Adrenal gland (tissue), 19 donors: ENCODE measurements at places on chromosomes 6 and 20. TPM values are rescaled to one million over a fixed set of nuclear protein-coding genes. Genes with fewer than 3 reads are reported as not detected.

The INSM1 gene
- total RNA-seq, result 0.44 TPM

- no peaks in the 10 kb centered on the region for H3K36me3 ChIP-seq
- no peak overlapping the region for H3K27ac ChIP-seq
- H3K4me1 ChIP-seq, result no peaks in the 10 kb centered on the region
- DNase-seq, result no peak
- no peak overlapping the region for H3K4me3 ChIP-seq
Measured at GRCh38 chr6:47111685-47112084, 69.6 kb upstream of the ADGRF1 start.

The TCP11 gene
- 0.40 TPM for total RNA-seq

GRCh38 chr6:75244063-75244584 is 523 bp upstream of the COX7A2 start:
- H3K4me1 ChIP-seq, result peaks cover 6% of the 10 kb centered on the region
- no peaks in the 10 kb centered on the region for H3K27me3 ChIP-seq
- DNase-seq, result no peak
- no peaks in the 10 kb centered on the region for H3K36me3 ChIP-seq
- H3K4me3 ChIP-seq, result peak overlapping the region; percentile 96
- peak overlapping the region; percentile 90 for H3K27ac ChIP-seq

GRCh38 chr20:50043573-50044352 is 61.0 kb downstream of the SNAI1 start:
- no peaks in the 10 kb centered on the region for H3K36me3 ChIP-seq
- DNase-seq, result no peak
- H3K4me3 ChIP-seq, result no peak overlapping the region
- no peak overlapping the region for H3K27ac ChIP-seq
- no peaks in the 10 kb centered on the region for H3K27me3 ChIP-seq

The HLA-DQA1 gene
- 49.8 TPM for total RNA-seq

The SCGN gene
- 3.7 TPM for total RNA-seq

The OOEP gene
- not detected for total RNA-seq

DNA sequence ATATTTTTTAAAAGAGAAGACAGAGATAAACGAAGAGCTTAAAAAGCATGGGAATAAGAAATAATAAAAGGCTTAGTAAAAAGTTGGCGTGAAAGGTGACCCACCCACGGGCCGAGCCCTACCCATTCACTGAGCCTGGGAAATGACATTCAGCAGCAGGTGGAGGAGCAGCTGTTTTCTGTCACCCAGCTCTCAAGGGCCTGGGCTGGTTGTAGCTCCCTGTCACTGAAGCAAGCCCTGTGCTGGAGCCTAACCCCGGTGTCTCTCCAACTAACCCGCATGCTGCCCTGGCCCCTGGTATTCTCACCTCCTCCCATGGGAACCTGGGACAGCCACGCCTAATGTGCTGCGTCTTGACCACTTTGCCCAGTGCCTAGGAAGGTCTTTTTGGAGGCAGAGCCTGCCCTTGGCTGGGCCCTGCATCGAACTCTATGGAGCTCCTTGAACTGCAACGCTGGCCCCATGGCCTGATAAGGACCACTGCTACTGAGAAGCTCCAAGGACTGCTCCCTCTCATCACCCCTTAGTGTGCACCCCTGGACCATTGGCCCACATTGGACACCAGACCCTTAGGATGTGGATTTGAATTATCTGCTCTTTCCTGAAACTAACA is 68.8 kb upstream of the IYD start:
- no peaks in the 10 kb centered on the region for H3K36me3 ChIP-seq
- H3K27me3 ChIP-seq, result no peaks in the 10 kb centered on the region
- DNase-seq, result no peak
- H3K27ac ChIP-seq, result no peak overlapping the region
- H3K4me3 ChIP-seq, result no peak overlapping the region

DNA sequence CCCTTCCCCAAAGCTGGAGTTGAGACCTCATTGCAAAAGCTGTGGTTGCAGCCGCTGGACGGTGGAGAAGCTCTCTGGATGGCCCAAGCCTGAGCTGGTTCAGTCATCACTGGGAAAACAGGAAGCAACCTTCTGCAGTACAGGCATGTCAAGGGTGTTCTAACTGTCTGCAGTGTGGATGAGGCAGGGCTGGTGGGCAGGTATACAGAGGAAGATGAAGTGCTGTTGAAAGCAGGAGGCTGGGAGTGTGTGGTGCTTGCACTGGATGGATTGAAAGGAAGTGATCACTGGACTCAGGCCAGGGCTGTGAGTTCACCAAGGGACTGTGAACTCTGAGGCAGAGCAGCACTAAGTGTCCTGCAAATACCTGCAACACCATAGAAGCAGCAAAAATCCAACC is 89.0 kb upstream of the NOX3 start:
- no peak overlapping the region for H3K27ac ChIP-seq
- no peaks in the 10 kb centered on the region for H3K27me3 ChIP-seq
- H3K36me3 ChIP-seq, result no peaks in the 10 kb centered on the region
- no peak for DNase-seq
- no peak overlapping the region for H3K4me3 ChIP-seq
- H3K4me1 ChIP-seq, result no peaks in the 10 kb centered on the region

GRCh38 chr20:49448917-49449316 is 33.6 kb downstream of the KCNB1 start:
- no peaks in the 10 kb centered on the region for H3K36me3 ChIP-seq
- DNase-seq, result no peak
- no peaks in the 10 kb centered on the region for H3K4me1 ChIP-seq

DNA sequence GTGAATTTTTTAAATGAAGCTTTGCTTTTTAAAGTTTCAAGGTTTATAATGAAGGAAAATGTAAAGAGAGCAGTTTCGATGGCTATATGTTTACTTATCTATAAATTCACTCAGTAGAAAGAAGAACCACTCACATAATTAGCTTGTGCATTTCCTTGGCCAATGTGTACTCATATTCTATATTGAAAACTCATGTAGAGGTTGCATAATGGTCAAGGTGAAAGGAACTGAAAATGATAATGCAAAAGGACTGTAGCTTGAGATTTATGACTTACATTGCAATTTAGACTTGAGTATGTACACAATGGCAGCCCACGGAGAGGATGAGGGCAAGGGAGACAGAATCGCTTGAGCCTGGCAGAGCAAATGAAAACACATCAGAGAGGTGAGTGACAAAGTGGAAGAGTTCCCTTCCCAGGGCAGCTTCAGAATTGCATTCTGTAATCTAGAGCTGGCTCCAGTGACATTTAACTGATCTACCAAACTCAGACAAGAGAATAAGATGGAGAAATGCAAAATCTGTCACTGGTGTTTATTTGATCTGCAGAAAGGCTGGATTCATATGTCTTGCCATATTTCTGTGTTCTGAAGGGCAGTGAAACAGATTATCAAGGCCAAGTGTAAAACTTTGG is 191.8 kb downstream of the TMEM200A start:
- H3K36me3 ChIP-seq, result no peaks in the 10 kb centered on the region
- no peak overlapping the region for H3K27ac ChIP-seq
- H3K27me3 ChIP-seq, result no peaks in the 10 kb centered on the region
- no peak for DNase-seq
- H3K4me3 ChIP-seq, result no peak overlapping the region

GRCh38 chr6:2802521-2803060 is 37.4 kb downstream of the WRNIP1 start:
- no peak overlapping the region for H3K27ac ChIP-seq
- no peak overlapping the region for H3K4me3 ChIP-seq
- no peak for DNase-seq
- H3K4me1 ChIP-seq, result no peaks in the 10 kb centered on the region
- no peaks in the 10 kb centered on the region for H3K36me3 ChIP-seq

DNA sequence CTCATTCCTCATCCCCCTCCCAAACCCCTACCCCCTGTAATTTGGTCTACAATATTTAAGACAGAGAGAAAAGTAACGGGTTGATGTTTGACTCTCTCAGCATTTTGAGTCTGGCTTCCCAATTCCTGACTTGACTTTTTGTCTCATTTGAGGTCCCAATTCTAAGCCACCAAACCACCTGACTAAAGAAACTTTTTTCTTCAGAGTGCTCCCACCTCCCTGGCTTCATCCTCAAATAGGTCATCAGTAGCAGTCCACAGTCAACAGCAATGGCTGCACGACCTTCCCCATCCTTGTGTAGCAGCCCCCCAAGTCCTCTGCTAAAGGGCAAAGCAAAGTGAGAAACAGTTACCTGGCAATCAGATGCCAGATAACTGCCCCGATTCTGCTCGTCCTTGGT is 1.8 kb downstream of the PLEKHG1 start:
- peaks cover 6% of the 10 kb centered on the region for H3K4me1 ChIP-seq
- H3K4me3 ChIP-seq, result no peak overlapping the region
- H3K36me3 ChIP-seq, result no peaks in the 10 kb centered on the region
- no peak overlapping the region for H3K27ac ChIP-seq
- DNase-seq, result no peak
- peaks cover 12% of the 10 kb centered on the region for H3K27me3 ChIP-seq

DNA sequence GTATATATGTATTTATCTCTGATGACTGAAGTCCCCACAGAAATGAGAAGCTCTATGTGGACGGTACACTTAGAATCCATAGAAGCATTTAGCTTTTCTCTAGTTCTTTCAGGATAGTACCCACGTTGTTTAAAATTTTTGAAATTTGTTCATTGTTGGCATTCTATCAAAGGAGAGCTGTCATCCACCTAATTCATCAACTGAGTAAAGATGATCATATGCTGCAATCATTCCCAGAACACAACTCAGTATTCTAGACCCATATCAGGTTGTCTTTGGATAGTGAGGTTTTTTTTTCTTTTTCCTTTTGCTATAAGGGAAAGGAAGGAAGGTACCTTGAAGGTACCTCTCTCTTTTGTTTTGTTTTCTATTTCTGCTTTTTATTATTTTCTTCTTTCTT is 9.3 kb downstream of the SERAC1 start:
- H3K4me1 ChIP-seq, result peaks cover 20% of the 10 kb centered on the region
- no peaks in the 10 kb centered on the region for H3K27me3 ChIP-seq
- H3K36me3 ChIP-seq, result no peaks in the 10 kb centered on the region
- peak overlapping the region; percentile 55 for H3K27ac ChIP-seq
- H3K4me3 ChIP-seq, result no peak overlapping the region

The TGM3 gene
- total RNA-seq, result 1.7 TPM

DNA sequence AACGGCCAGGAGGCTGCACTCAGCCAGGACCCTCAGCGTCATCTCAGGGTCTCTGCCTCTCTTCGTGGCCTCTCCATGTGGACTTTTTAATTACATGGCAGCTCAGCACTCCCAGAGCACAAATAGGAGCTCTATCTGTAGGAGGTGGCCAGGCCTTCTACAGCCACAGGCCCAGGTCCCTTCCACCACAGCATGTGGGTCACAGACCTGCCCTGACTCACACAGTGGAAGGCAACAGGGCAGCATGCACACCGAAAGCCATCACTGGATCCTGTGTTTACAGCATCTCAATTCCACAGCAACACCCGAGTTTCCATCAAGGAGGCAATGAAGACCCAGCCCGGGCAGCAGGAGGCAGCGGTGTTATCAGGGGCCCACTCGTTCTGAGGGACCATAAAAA is 65.8 kb upstream of the CD93 start:
- H3K36me3 ChIP-seq, result no peaks in the 10 kb centered on the region
- peaks cover 21% of the 10 kb centered on the region for H3K4me1 ChIP-seq
- H3K4me3 ChIP-seq, result no peak overlapping the region
- DNase-seq, result no peak
- no peak overlapping the region for H3K27ac ChIP-seq
- no peaks in the 10 kb centered on the region for H3K27me3 ChIP-seq

GRCh38 chr6:122660296-122660695 is 50.1 kb downstream of the PKIB start:
- DNase-seq, result no peak
- peaks cover 3% of the 10 kb centered on the region for H3K4me1 ChIP-seq
- H3K36me3 ChIP-seq, result no peaks in the 10 kb centered on the region
- no peak overlapping the region for H3K27ac ChIP-seq

DNA sequence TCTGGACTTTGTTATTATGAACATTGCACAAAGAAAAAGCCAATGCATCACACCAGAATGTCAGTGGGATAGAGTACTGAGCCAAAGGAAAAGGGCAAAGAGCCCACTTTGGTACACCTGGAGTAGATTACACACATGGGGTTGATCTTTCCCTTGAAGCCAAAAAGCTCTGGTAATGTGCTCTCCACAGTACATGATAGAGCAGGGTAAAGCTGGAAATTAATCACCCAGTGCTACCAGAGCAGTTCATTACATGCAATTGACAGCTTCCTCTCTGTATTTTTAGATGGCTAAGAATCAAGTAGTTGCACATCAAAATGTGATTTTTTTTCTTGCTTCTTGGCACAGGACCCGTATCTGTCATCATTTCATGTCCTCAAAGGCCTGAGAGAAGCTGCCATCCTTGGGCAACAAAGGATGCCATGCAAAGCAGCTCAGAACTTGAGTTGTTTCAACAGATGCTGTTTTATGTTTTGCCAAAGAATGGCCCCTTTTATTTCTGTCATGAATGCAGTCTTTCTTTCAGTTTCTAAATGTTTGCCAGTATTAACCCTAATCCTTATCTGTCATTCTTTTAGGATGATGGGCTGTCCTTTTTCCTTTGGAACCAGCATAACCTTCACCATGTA is 88.1 kb downstream of the HDGFL1 start:
- H3K4me3 ChIP-seq, result no peak overlapping the region
- DNase-seq, result no peak
- no peaks in the 10 kb centered on the region for H3K27me3 ChIP-seq
- no peak overlapping the region for H3K27ac ChIP-seq

The REM1 gene
- 0.26 TPM for total RNA-seq

- no peak overlapping the region for H3K4me3 ChIP-seq
- H3K27ac ChIP-seq, result no peak overlapping the region
- H3K4me1 ChIP-seq, result no peaks in the 10 kb centered on the region
- H3K36me3 ChIP-seq, result no peaks in the 10 kb centered on the region
- DNase-seq, result no peak
Measured at GRCh38 chr6:53369876-53370515, 21.2 kb upstream of the ELOVL5 start.

GRCh38 chr20:34891166-34892062 is 15.0 kb downstream of the ACSS2 start:
- H3K27ac ChIP-seq, result no peak overlapping the region
- H3K4me3 ChIP-seq, result no peak overlapping the region
- peaks cover 31% of the 10 kb centered on the region for H3K4me1 ChIP-seq
- no peaks in the 10 kb centered on the region for H3K36me3 ChIP-seq
- DNase-seq, result peak; percentile 48
- no peaks in the 10 kb centered on the region for H3K27me3 ChIP-seq

DNA sequence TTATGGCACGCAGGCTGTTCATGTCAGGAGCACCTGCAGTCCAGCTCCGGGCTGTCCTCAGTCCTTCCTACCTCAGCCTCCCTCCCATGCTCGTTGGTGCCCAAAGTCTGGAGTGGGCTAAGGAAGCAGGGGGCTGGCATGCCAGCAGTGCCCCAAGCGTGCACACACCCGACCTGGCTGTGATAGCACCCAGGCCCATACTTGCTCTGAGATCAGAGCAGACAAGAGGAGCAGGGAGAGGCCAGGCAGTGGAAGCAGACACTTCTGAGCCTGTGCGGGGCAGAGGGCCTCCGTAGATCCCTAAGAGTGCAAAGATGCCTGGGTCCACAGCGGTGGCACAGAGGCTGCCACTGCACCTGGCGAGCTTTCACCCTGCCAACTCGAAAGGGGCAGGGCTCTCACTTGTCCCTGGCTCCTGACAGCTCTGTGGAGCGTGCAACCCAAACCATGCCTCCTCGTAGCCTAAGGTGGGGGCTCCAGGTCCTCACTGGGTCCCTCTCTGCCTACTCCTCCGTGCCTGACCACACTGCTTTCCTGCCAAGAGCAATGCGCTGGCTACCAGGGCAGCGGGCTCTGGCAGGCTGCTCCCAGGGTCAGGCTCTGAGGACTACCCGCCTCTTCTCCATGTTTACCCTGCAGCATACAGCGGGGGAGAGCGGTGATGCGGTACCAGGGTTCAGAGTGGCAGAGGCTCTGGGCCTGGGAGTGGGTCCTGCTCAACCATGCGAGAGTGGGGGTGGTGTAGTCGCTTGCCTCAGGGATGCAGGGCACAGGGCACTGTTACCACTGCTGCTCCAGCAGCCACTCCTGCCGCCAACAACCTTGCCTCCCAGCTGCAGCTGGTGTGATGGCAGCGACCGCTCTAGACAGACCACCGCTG is 59.5 kb downstream of the MANEA start:
- H3K27me3 ChIP-seq, result no peaks in the 10 kb centered on the region
- DNase-seq, result no peak
- H3K4me1 ChIP-seq, result no peaks in the 10 kb centered on the region
- no peak overlapping the region for H3K27ac ChIP-seq
- no peak overlapping the region for H3K4me3 ChIP-seq
